ENCODE measurements at places on chromosomes 5 and 9.

DNA sequence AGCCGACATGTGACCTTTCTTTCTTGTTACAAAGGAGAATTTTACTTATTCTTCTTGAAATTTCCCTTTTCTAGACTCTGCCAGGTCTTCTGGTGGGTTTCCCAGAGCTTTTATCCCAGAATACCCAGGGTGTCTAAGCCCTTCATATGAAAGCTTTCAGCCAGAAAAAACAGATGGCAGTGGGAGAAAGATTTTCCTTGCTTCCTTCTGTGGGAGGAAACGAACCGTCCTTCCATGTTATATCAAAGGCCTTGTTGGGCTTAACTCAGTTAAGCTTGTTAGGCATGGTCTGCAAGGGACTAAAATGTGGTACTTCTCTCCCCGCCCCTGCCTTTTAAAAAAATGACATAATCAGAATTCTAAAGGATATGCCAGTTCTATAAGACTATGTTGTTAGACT lies 47.5 kb downstream of the SPATA31D1 start:
- DNase-seq: no peak

- DNase-seq: no peak
Observed at GRCh38 chr5:39073767-39074016, 507 bp downstream of the RICTOR start.

GRCh38 chr9:71254592-71255277 lies 133.3 kb upstream of the TRPM3 start:
- DNase-seq: no peak

DNA sequence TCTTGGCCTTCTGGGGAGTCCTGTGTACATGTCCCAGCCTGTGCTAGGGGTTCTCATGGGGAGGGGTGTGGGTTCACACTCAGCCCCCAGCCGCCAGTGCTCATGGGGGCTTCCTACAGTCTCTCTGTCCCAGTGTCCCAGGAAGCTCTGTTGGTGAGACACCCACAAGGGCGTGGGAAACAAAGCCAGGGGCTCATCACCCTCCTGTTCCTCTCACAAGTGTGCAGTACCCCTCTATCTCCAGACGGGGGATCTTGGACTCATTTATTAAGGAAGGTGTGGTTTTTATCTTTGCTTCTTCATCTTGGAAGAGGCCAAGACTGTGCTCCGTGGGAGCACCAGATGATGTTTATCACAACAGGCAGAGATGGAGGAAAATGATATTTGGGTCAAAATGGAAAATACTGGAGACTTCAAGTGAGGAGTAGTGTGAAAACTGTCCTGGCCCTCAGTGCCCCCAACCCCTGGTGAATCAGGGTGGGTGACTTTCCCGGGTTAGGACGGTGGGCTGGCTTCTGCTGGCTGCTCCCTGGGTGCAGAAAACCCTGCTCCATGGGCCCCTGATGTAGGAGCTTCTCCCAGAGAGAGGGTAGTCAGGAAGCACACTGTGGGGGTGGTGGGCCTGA lies 15.2 kb downstream of the TMEM171 start:
- DNase-seq: peak; percentile 28

DNA sequence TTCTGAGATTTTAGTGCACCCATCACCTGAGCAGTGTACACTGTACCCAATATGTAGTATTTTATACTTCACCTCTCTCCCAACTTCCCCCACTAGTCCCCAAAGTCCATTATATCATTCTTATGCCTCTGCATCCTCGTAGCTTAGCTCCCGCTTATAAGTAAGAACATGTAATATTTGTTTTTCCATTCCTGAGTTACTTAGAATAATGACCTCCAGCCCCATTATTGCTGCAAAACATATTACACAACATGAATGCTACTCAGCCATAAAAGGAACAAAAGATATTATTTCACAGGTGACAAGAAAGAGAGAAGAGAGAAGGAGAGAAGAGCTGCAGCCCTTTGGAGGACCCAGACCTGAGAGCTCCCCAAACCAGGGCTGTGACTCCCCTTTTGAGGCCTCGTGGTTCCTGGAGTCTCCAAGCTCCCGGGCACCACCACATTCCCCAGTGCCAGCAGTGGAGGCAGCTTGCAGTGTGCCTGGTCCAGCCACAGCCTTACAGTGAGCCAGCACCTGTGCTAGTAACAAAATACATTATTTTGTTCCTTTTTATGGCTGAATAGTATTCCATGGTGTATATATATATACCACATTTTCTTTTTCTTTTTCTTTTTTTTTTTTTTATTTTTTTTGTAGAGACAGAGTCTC lies 194.5 kb upstream of the DAB2 start:
- no peak for DNase-seq

DNA sequence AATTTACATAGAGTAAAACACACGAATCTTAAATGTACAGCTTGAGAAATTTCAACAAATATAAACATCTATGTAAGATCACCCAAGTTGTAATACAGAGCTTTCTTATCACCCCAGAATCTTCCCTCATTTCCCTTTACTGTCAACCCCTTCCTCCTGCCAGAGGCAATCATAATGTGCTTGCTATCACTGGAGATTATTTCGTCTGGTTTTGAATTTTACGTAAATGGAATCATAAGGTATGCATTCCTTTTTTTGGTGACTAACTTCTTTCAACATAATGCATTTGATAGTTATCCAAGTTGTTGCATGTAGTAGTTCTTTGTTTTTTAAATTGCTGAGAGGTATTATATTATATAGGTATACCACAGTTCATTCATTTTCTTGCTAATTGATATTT lies 37.5 kb upstream of the GPR151 start:
- no peak for DNase-seq

- DNase-seq: no peak
Observed at GRCh38 chr9:132797861-132798659, 80.0 kb downstream of the AK8 start.
